Tibial artery (tissue), 4 donors: ENCODE measurements at places on chromosomes 11 and 22.

- DNase-seq = peak; percentile 80
These were observed at the start of gene DLAT for GRCh38 chr11:112024773-112025678. Gene DLAT (plus strand): TSS chr11:112025408. CDS start chr11:112025473, 65 bp downstream.

DNA sequence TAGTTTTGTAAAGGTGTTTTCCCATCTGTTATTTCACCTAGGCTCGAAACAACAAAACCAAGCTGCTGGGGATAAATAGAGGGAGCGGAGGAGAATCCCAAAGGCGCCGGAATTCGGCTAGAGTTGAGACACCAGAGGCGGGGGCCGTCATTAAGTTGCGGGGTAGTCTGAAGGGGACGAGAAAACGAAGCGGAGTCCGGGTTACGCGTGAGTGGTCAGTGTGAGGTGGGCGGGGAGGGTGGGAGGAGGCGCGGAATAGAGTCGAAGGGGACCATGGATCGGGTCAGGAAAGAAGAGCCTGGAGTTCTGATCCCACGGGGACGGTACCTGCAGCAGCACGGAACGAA lies 361 bp downstream of the SRPRA start:
- no peak for DNase-seq

GRCh38 chr22:43858156-43858895 lies 4.0 kb downstream of the SULT4A1 start:
- peak; percentile 20 for DNase-seq

GRCh38 chr11:76041208-76041607 lies 165.1 kb downstream of the WNT11 start:
- DNase-seq = no peak
